ENCODE measurements at places on chromosomes 7 and 10. TPM values are rescaled to one million over a fixed set of nuclear protein-coding genes. Genes with fewer than 3 reads are reported as not detected.

The AKR1C4 gene
- total RNA-seq: not detected

The OR6B1 gene
- not detected for total RNA-seq

DNA sequence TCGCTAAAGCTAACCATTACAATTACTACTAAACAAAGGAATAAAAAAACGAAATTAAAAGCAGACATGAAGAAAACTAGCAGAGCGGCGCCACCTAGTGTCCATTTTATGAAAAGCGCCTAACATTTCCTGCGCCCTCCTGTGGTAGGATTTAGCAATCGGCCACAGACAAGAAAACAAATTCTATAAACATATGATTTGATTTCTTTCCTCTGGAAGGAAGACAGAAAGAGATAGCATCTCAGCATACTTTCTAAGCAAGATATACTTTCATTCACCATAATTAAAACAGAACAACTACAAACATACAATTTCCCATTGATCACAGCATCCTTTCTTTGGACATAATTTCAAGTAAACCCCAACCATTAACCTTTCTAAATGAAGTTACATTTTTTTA lies 337.7 kb upstream of the NPVF start:
- DNase-seq: no peak

DNA sequence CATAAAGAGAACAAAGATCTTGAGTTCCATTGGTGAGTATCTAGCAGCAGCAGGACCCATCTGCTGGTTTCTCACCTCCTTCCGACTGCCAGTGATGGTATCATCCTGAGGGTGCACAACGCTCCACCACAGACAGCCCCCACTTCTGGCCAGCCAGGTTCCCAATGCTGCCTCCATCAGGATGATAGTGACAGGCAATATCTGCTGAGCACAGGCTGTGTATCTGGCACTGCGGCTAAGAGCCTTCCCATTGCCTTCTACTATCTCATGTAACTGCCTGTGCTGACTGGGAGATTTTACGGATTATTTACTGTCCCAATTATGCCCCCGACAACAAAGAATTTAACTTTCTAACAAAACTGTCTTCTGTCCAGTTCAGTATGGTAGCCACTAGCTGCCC lies 352.4 kb upstream of the AOAH start:
- DNase-seq: no peak

- peak; percentile 92 for DNase-seq
These were observed 43.4 kb downstream of the PRF1 start for GRCh38 chr10:70558871-70559810.

The RBM20 gene
- total RNA-seq: not detected

GRCh38 chr10:83852146-83852545 lies 287.2 kb upstream of the GHITM start:
- DNase-seq: no peak

The MPP7 gene
- total RNA-seq: 2.7 TPM

DNA sequence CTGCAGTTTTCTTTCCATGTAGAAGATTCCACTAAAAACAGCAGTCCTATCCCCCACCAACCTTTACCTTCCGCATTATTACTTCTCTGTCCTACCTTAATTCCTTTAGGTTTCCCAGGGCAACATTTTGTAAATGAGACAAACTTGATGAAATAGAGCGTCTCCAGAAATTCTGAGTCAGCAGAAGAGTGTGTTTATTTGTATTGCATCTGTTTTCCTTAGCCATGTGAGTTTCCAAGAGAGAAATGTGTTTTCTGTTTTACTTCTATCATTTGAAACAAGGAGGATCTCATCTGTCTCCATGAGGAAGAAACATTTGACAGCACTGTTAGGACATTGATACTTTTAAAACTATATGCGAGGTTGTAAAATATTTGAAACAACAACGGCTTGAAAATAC lies 244.2 kb upstream of the PLXDC2 start:
- DNase-seq: no peak

DNA sequence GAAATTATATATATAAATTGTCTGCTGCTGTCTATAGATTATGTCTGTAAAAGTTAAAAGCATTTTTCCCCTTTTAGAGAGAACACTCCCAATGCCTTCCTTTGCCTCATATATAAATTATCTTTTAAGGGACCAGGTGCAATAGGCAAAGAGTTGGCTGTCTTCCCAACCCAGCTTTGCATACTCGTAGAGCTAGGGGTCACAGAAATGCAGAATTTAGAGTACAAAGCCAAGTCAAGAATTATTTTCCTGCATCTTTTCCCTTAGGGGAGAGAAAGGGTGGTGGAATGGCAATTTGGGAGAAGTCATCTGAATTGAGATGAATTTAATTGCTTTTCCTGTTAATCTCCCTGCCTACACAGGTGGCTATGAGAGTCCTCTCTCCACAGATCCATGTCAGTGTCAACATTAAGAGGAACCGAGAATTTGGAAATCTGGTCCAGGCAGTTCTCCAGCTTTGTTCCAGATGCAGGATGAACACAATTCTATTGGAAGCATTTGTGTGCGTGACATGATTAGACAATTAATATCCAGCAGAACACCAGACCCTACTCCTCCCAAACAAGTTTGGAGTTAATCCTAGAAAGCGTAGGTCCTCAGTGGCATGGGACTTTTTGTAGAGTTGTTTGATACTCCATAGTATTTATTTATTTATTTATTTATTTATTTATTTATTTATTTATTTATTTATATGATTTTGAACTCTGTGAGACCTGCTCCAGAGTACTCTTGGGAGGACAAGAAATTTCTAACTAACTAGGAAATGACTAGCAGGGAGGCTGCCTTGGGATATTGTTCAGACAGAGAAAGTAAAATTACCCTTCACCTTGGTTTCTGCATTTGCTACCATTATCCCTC lies 80.3 kb upstream of the SKAP2 start:
- no peak for DNase-seq

DNA sequence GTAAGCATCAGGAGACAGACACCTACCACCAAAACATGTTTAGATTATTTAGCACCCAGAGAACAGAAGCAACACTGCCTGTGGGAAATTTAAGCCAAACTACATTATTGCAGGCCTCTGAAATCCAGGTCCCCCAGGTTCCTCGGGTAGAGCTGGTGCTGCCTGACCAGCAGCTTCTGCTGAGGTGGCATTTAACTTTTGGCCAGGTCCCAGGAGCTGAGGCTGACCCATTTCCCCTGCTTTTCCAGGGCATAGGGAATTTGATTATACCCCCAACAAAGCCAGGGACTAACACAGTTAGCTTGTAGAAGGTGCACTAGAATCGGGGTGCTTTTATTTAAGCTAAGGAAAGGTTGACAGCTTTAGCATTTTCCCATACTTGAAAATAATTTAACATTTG lies 4.7 kb downstream of the LRRC4 start:
- no peak for DNase-seq

- no peak for DNase-seq
These were observed 170.4 kb downstream of the SUGCT start for GRCh38 chr7:40305229-40305628.

DNA sequence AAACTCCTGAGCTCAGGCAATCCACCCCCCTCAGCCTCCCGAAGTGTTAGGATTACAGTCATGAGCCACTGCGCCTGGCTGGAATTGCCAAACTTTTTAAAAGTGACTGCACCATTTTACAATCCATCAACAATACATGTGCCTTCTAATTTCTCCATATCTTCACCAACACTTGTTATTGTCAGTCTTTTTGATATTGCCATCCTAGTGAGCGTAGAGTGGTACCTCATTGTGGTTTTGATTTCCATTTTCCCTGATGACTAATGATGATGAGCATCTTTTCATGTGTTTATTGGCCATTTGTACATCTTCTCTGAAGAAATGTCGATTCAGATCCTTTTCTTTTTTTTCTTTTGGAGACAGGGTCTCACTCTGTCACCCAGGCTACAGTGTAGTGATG lies 21.7 kb upstream of the STRIP2 start:
- DNase-seq: no peak

GRCh38 chr10:3676564-3676963 lies 108.4 kb downstream of the KLF6 start:
- DNase-seq: no peak

DNA sequence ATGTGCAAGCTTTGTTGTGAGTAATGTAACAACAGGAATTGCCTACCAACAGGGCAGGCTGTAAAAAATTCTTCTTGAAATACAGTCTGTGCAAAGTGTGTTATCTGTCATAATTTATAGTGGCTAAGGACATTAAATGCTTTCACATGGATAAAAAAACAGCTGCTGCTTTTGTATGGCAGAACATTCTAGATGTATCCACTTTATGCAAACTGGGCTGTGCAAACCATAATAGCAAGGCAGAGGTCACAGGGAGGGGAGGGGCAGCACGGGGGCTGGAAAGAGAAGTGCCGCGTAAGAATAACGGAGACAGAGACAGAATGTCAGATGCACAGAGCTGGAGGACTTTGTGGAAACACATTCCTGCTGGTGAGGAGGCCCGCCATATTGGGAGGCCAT lies 86.1 kb downstream of the VOPP1 start:
- no peak for DNase-seq

The ANKRD61 gene
- total RNA-seq: not detected

GRCh38 chr7:149495785-149496641 lies 1.6 kb downstream of the ZNF746 start:
- DNase-seq: no peak

- DNase-seq: no peak
These were observed 55.2 kb downstream of the NRP1 start for GRCh38 chr10:33279276-33279675.

- DNase-seq: no peak
These were observed 152.1 kb upstream of the TARP start for GRCh38 chr7:38425509-38425908.

The CACNA2D1 gene
- total RNA-seq: not detected

The NKX2-3 gene
- not detected for total RNA-seq

The SYT15B gene
- not detected for total RNA-seq

- no peak for DNase-seq
These were observed 369.0 kb downstream of the MAGI2 start for GRCh38 chr7:79084423-79084822.

GRCh38 chr7:1251796-1252539 lies 19.3 kb downstream of the UNCX start:
- DNase-seq: no peak

The CCDC3 gene
- 0.45 TPM for total RNA-seq

DNA sequence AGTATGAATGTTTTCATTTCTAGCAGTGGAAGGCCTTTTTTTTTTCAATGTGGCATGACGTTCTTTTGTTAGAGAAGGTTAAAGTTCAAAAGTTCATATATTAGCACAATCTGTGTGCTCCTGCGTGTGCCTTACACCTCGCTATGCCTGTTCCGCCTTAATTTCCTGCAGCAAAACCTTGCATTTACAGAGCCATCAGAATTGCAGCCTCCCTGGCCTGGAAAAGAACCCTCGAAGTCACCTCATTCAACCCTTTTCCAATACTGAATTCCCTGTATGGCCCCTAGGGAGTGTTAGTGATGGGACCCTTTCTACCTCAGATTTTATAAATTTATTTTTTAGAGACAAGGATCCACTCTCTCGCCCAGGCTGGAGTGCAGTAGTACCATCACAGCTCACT lies 103.5 kb upstream of the ZNF438 start:
- no peak for DNase-seq

GRCh38 chr7:31335161-31335856 lies 5.2 kb downstream of the NEUROD6 start:
- DNase-seq: no peak

The PKD1L1 gene
- total RNA-seq: 0.31 TPM

The ICA1 gene
- 0.45 TPM for total RNA-seq

DNA sequence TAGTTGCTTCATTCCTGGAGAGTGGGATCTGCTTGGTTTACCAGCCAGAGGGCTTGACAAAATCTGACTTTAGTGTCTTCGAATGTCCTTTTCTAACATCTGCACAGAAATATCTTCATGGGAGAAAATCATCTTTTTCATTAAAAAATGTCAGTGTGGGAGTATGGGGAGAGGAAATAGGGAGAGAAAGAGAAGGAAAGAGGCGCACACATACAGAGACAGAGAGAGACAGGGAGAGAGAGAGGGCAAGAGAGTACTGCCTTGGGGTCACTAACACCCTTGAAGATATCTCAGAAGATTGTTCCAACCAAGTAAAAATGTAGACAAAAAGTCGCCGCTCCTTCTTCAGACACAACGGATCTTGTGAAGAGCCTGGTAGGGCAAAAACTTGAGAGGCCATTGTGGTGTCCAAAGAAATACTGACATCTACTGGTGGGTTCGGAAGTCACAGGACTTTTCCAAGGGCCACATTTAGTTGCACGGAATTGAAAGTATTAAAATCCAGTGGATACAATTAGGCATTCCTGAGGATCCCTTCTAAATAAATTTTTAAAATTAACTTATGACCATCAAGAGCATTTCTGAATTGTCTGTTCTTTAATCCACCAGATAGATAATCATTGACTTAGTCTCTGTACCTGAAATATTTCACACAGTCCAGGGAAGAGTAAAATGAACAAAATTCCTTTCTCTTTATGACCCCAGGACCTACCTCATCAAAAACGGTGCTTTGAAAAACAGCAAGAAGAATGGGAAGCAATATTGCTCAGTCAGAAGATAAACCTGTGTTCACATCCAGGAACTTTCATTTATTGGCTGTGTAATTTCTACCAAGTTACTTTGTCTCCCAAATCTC lies 29.7 kb downstream of the VIM start:
- DNase-seq: peak; percentile 76

DNA sequence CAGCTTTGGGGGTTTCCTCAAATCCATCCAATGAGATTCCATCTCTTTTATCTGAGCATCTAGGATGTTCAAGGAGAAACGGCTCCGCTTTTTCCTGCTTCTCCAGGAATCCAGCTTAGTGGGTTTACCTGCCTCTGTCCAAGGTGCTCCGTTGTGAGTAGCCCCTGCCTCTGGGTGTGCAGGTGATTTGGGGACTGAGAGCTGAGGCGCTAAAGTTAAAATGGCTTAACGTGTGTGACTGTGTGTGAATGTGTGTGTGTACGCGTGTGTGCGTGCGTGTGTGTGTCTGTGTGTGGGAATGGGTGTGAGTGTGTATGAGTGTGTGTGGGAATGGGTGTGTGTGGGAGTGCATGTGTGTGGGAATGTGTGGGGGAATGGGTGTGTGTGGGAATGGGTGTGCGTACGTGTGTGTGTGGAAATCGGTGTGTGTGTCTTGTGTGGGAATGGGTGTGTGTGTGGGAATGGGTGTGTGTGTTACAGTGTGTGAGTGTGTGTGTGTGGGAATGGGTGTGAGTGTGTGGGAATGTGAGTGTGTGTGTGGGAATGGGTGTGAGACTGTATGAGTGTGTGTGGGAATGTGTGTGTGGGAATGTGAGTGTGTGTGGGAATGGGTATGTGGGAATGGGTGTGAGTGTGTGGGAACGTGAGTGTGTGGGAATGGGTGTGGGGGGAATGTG lies 90.2 kb upstream of the INSIG1 start:
- no peak for DNase-seq

DNA sequence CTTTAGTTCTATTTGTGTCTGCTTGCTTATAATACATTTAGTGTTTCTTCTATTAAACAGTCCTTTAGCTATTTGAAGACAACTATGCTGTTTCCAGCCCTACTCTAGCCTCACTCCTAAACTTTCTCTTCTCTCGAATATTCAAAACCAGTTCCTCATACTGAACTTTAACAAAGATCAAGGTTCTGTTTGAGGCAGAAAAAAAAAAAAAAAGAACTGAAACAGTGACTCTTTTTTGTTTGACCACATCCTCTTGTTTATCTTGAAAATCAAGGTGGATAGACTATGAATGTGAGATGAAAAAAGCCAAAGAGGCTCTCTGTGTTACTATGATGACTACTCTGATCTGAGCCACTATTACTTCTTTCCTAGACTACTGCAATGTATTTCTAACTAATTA lies 154.3 kb downstream of the ZNF365 start:
- no peak for DNase-seq

Data from natural killer cell treated with Interleukin-12 subunit alpha and Interleukin-12 subunit beta and Interleukin-15 and Interleukin-18, amount 100 ng/mL, for 72 hours (primary cell).